Activated T-helper 1 cell treated with Interleukin-2 at 50 U/mL for 16 hours (primary cell): ENCODE measurements at places on chromosomes 4 and X.

- no peak for DNase-seq
These were observed 70.8 kb upstream of the PACRGL start for GRCh38 chr4:20629186-20630106.

- DNase-seq: no peak
These were observed 120.6 kb upstream of the LNX1 start for GRCh38 chr4:53711926-53712325.

- no peak for DNase-seq
These were observed 26.3 kb upstream of the EIF4E start for GRCh38 chr4:98955229-98955628.

GRCh38 chr4:140088323-140088967, 65.5 kb downstream of the MAML3 start:
- no peak for DNase-seq

GRCh38 chrX:70664726-70665125, 220.1 kb downstream of the DLG3 start:
- DNase-seq: no peak

DNA sequence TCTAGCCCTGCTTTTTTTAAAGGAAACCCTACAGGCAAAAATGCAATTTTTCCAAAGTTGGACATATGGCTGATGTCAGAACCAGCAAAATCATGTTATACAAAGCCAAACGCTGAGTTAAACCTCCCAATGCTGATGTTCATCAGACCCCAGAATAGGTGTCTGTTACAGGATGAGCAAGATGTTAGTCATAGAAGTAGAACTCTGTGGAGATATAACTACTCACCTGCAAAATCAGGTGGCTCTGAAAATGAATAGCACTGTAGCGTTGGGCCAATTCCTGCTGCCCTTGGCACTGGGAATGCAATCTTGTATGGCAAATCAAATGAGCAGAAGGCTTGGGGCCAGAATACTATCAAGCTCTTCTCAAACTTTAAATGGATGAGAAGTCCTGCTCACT, 634.1 kb downstream of the RPA4 start:
- DNase-seq: no peak

- DNase-seq: no peak
These were observed 260.0 kb downstream of the ASMT start for GRCh38 chrX:1874899-1875298.

GRCh38 chr4:53004497-53005148, 142.5 kb downstream of the RASL11B start:
- DNase-seq: no peak

- DNase-seq: no peak
These were observed 121.8 kb downstream of the ARHGAP10 start for GRCh38 chr4:147853706-147854105.

- DNase-seq: no peak
These were observed 17.6 kb upstream of the KIAA1210 start for GRCh38 chrX:119145241-119145653.

GRCh38 chrX:867966-868647, 237.5 kb downstream of the SHOX start:
- no peak for DNase-seq

GRCh38 chr4:70994387-70995099, 1.1 kb downstream of the DCK start:
- DNase-seq: no peak

DNA sequence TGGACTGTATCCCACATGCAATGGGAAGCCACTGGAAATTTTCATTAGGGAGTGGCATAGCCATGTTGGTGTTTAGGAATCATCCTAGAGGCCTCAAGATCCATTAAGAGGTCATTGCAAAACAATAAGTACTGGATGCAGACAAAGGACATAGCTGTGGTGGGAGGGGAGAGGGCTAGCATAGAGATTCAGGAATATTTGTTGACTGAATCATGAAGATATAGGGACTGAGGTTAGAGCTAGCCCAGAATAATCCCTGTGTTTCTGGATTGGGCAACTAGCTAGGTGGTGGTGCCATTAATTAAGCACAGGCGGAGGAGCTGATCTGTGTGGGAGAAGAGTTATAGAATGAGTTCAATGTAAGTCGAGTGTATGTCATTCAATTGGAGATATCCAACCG, 135.0 kb downstream of the RAB28 start:
- no peak for DNase-seq

DNA sequence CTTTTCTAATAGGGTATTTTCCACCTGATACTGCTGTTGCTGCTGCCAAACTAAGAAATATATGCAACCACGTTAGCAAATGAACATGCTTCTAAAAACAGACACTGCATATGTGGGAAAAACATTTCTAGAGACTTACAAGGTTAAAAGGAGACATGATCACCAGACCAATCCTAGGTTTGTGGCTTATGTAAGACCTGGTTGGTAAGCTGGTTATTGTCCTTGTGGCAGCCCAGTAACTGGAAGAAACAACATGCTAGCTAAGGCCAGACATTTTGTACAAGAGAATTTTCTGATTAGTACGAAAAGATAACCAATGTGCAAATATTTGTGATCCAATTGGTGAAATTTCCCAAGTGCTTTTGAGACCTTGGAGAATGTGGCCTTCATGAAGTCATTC, 112.0 kb downstream of the AFF2 start:
- no peak for DNase-seq

DNA sequence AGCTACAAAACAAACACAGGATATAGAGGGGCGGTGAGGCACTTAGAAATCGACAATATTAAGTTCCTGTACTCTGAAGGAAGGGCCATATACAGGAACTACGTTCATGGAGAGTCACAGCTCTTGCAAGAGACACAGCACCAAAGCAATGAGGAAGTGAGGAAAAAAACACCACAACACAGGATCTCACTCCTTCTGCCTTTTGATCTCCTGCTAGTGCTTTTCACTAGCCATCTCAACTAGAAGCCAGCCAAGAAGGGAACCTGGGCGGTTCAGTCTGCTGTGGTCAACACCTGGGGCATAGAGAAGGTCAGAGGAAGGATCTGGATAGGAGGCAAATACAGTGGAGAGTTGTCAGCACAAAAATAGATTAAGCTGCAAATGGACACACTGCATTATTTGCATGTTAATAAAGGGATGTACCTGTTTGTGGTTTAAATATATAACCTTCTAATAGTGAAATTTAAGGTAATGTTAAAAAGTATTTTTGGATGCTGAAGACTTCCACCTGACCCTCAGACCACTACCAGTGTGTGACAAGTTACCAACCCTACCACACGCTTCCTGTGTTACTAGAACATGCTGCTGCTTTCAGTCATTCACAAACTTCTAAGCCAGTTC, 104.6 kb downstream of the DTHD1 start:
- peak; percentile 4 for DNase-seq

DNA sequence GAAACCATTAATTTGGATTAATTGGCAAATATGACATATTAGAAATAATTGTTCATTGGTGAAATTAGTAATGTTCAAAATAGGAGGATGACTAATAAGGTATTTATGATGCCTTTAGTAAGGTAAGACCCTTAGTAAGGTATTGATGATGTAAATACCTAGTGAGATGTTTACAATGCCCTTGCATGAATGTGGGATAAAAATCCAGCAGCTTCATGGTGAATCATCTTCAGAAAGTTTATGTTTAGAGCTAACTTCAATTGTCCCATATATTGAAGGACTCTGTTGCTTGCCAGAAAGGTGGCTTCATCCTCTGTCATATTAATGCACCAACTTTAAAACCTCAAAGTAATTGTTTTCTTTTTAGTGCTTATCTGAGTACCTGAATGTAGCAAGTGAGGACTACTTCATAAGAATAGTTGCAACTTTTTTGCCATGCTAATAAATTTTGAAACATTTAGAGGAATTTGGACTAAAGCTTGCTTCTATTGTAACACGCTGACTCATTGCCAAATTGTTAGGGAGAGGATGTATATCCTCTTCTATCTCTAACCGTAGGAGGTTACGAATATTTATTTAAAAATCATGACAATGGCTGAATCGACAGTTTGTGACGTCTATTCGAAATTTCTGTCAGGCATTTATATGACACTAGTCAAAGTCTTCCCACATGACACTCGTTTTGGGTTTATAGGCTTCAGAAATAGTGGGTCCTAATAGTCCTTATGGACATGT, 174.1 kb upstream of the HS3ST1 start:
- no peak for DNase-seq

DNA sequence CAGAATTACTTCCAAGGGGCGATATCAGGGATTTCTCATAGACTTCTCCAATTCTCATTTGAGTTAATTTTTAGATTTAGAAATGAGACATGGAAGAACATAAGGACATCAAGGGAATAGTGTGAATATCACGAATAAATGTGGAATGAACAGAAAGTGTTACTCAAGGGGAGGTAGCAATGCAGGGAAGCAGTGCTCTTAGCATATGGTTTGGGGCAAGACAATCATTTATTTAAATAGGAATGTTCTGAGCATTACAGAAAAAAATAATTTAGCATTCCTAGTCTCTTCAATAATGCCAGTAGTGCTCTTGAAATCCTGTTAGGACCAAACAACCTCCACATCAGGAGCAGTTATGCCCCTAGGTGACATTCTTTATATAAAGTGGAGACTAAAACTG, 55.6 kb downstream of the TXK start:
- no peak for DNase-seq

- DNase-seq: no peak
These were observed 75.1 kb downstream of the BANK1 start for GRCh38 chr4:101865501-101866062.

GRCh38 chrX:130728208-130728607, 174.8 kb downstream of the ENOX2 start:
- no peak for DNase-seq

GRCh38 chr4:183918696-183919095, 13.6 kb downstream of the STOX2 start:
- no peak for DNase-seq

- no peak for DNase-seq
These were observed 8.9 kb upstream of the IRAK1 start for GRCh38 chrX:154028502-154029184.

DNA sequence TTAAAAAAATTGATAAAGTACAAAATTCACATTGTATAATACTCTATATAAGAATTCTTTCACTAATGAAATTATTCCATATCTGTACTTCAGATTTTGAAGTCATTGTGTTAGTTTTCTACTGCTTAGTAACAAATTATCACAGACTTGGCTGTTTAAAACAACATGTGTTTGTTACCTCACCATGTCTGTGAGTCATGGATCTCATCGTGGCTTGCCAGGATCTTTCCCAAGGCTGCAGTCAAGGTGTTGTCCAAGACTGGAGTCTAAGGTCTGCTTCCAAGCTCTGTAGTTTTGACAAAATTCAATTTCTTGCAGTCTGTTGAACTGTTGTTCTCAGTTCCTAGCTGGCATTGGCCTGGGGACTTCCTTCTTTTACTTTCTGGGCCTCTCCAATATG, 1286.9 kb downstream of the ADGRL3 start:
- DNase-seq: no peak
